ENCODE measurements at places on chromosomes 16 and 17. TPM values are rescaled to one million over a fixed set of nuclear protein-coding genes. Genes with fewer than 3 reads are reported as not detected.

The VMO1 gene
- not detected for total RNA-seq

The NEK8 gene
- 10.2 TPM for total RNA-seq

The CDC42EP4 gene
- 22.7 TPM for total RNA-seq

The PRR35 gene
- 0.39 TPM for total RNA-seq

The THRA gene
- 12.7 TPM for total RNA-seq

The C16orf92 gene
- total RNA-seq: not detected

The STAT5B gene
- total RNA-seq: 9.4 TPM

The CCDC92B gene
- 0.39 TPM for total RNA-seq

The RAB26 gene
- total RNA-seq: 0.33 TPM

All from placental epithelial cell (primary cell).